ENCODE measurements at places on chromosomes 5 and 9. TPM values are rescaled to one million over a fixed set of nuclear protein-coding genes. Genes with fewer than 3 reads are reported as not detected.

DNA sequence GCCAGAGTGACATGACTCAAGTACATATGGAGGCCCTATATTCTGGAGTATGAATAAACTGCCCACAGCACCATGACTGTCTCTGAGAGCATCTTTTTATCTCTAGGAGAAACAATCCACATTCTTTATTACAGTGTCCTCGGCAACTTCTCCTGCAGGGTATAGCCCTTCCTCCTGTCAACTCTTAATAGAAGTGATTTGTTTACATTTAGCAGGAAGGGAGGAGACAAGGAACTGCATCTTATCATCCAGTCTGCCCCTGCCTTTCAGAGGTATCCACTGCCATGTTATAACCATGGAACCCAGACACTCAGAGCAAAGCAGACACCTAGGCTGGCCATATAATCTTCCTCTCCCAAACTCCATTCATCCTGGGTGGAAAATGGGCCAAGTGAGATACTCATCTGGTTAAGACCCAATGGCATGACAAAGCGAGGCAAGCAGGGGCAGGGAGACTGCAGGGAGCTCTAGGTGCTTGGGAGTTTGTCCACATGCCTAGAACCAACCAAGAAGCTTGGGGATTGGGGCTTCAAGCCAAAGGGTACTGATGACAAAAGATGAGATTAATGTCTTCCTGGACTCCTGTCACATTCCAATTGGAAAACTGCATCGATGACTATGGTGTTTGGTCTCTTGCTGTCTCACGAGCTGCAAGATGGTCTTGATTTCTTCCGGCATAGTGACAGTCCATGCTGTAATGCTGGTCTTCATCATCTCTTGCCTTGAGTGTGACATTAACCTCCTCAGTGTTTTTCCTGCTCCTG is 620.5 kb upstream of the KLF4 start:
- no peak for DNase-seq

- DNase-seq, result no peak
Observed at GRCh38 chr9:70013598-70014196, 30.0 kb upstream of the MAMDC2 start.

- DNase-seq, result no peak
Observed at GRCh38 chr9:101674165-101674564, 64.3 kb downstream of the GRIN3A start.

DNA sequence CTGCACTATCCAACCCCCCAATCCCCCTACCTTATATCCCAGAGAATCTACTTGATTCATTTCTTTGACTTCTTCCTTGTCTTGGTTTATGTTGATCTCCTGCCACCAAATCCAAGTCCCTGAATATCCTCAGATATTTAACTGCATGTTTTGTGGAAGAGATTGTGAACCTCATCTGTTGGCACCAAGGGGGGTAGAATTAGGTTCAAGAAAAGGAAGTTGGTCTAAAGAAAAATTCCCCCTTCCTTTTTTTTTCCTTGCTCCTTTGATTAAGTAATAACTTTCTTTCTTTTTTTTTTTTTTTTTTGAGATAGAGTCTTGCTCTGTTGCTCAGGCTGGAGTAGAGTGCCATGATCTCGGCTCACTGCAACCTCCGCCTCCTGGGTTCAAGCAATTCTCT is 526 bp upstream of the CD14 start:
- no peak for DNase-seq

- no peak for DNase-seq
Observed at GRCh38 chr5:36369219-36369690, 67.6 kb upstream of the RANBP3L start.

DNA sequence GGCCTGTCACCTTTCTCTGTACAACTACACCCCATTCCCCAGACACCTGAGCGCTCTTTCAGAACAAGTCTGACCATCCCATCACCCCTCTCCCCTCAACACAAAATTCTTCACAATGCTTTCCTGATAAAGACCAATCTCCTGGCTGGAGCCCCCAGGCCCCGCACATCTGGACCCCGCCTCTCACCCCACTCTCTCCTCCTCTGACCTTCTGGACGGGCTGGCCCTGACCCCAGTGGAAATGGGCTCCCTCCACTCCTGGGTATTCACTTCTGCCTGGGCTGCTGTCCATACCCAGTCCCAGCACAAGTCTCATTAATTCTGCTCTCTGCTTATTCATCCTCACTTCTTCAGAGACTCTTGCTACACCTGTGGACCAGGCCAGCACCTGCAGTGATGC is 2.1 kb upstream of the SPOCK1 start:
- no peak for DNase-seq

DNA sequence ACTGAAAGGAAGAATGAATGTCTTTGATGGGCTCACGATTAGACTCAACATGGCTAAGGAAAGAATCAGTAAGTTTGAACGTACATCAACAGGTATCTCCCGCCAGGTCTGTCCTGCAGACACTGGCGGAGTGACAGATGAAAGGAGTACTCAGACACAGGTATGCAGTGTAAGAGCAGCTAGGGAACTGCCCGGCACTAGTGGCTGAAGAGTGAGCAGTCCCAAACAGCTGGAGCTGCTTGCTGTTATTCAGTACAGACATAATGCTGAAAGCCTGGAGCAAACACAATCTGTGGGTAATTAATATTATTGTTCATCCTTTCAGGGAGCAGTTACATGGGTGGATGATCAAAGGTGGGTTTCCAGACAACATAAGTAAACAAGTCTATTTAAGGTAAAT is 835.5 kb downstream of the TLE4 start:
- DNase-seq, result no peak

GRCh38 chr5:173311818-173312585 is 16.2 kb downstream of the STC2 start:
- DNase-seq, result no peak

Gene C5orf52
- total RNA-seq, result not detected

DNA sequence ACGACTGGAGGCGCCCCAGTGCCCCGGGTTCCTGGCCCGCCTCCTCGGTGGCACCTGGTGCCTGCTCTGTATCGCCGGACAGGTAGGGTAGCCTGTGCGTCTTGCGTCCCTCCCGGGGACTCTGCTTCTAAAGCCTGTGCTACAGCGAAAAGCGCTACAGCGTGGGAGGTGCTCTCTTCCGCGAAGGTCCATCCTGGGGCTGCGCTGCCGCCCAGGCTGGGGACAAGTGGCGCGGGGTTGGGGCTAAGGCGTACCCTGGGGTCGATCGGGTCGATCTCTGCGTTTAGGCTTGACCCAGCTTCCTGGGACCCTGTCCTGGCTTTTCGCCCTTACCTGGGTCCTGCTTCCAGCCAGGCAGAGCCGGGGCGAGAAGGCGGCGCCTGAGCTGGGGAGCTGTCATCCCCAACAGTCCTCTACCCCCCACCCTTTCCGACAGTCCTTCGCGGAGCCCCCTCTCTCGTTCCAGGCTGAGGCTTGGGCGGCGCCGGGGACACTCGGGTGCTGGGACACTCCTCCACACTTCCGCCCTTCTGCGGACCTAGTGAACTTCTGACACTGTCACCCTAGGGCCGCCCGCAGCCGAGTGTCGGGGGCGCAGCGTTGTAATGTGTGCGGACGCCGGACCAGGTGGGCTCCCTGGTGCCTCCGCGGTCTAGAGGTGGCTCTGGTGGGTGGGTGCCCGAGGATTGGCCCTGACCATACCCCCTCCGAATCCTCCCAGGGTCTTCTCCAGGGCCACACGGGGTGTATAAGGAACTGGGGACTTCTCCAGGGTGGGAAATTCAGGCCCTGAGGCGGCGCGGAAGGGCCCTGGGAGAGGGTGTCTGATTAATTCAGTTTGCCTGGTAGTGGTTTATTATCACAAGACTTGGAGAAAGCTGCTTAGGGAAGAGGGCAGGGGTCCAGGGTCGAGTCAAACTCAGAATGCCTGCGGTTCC is 328.2 kb downstream of the SH3GL2 start:
- DNase-seq, result no peak

Gene WDR70
- 10.2 TPM for total RNA-seq

Gene ARL10
- 1.8 TPM for total RNA-seq

DNA sequence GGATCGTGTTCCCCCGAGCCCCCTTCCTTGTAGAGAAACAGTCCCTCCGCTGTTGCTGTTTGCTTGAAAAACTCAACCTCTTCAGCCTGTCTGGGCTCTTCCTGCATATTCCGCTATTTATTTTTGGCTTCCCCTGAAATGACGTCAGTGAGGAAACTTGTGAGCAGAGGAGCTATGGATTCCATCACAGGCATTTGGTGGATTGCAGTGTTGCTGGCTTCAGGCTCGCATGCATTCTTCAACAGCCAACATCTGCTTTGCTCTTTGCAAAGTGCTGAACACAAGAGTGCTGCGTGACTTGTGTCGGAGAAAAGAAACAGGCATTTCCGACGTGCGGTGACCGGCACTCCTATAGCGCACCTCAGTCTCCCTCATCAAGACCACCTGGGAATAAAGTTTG is 232.7 kb downstream of the RFK start:
- no peak for DNase-seq

DNA sequence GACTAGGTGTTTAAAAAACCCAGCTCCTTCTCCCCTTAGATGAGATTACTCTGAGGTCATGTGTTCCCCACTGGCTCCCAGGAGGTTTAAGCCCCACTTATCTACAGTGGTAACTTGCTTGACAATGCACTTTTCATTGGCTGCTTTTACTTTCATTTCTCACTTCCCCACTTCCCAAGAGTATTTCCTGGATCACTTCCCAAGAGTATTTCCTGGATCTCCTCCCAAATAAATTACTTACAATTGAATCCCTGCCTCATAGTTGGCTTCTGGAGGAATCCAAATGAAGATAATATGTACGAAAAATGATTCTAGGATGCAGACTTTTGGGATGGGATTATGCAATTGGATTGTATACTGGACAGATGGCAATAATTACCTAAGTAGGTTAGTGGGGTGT is 47.1 kb upstream of the CHSY3 start:
- DNase-seq, result no peak

DNA sequence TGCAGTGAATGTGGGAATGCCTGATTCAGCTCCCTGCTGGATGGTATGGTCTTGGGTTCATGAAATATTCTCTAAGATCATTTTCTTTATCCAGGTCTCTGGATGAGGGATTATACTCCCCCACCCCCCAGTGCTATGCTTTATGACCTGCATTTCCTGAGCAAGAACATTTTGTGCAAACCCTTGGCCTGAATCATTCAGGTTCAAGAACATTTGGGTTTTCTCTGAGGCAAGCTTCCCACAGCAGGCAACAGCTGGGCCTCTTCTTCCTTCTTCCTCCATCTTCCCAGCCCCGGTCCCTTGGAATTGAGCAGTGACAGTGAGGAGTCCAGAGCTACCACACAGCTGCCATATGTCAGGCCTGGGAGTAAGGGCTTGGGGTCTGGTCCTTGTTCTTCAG is 58.6 kb upstream of the TNFSF15 start:
- DNase-seq, result no peak

Gene PCDHB7
- 0.25 TPM for total RNA-seq

Gene ORM2
- 4,103 TPM for total RNA-seq

DNA sequence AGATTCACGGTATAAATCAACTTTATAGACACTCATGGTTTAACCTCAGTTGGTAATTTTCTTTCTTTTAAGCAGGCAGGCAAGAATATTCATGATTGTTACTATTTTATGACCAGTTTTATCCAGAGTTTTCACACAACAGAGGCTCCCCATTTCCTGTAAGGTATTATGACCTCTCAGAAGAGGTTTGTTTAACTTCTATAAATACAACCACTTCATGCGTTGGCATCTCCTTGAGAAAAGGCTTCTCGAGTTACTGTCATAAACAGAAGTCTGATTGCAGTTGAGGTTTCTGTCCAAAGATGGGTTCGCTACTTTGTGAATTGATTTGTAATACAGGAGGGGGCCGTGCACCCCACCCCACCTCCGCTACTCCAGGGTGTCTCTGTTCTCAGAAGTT is 55.3 kb downstream of the ENTREP1 start:
- no peak for DNase-seq

DNA sequence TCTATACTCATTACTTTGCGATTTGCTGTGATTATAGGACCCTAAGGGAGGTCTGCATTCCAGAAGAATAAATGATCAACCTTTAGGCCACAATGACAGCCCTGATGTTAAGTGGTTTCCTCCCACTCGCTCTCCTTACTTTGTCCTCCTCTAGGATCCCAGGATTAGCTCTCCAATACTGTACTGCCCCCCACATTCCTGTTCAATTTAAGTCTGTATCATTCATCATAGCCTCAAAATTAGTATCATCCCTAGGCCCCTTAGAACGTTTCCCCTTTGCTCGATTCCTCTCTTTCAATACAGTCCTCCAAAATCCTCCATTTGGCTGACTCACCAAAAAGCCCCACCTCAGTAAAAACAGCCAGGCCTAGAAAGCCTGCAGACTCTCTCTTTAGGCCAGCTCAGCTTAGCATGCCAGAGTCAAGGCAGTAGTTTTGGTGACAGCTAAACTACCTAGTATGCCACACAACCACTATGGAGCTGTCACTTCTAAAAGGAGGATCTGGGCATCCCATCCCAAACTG is 24.4 kb downstream of the RNF145 start:
- no peak for DNase-seq

Gene NRARP
- 1.3 TPM for total RNA-seq

- DNase-seq, result no peak
Observed at GRCh38 chr9:36987891-36988290, 46.2 kb downstream of the PAX5 start.

GRCh38 chr9:129752900-129753729 is at the start of gene PTGES:
TSS of gene PTGES (minus strand) at chr9:129753042. CDS start at chr9:129753012, 30 bp downstream.
- no peak for DNase-seq

GRCh38 chr9:128249908-128250838 is 25.6 kb downstream of the GOLGA2 start:
- DNase-seq, result peak; percentile 77

DNA sequence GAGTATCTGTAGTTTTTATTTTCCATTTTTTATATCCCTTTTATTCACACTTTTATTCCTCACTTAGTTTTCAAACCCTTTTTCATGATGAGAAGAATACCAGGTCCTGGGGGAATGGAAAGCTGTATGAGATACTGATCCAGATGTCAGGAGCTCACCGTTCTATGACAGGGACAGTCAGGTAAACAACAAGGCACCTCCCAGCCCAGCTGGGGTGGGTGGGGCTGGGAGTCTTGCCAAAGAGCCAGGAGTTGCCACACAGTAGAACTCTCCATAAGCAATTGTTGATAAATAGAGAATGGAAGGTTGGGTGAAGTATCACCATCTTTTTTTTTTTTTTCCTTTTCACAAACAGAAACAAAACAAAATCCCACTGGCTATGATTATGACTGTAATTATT is 225.8 kb downstream of the NSG2 start:
- no peak for DNase-seq

DNA sequence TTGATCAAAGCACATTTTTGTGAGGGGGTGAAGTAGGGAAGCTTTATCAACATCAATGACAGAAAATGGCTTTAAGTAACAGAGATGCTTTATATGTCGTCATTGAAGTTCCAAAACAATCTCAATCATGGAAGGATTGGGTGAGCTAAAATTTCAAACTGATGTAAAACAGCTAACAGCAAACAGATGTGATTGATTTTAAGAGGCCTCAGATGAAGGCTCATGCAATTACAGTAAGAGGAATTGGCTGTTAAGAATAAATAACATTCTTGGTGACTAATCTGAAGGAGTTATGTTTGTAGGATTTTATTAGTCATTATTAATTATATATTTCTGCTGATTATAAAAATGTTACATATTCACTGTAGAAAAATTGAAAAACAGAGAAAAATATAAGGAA is 63.5 kb upstream of the PUM3 start:
- DNase-seq, result no peak

GRCh38 chr5:41151564-41151963 is 61.8 kb downstream of the C6 start:
- DNase-seq, result no peak

GRCh38 chr9:24932785-24933184 is 387.1 kb upstream of the IZUMO3 start:
- no peak for DNase-seq
